ENCODE measurements at places on chromosomes 16 and 17. TPM values are rescaled to one million over a fixed set of nuclear protein-coding genes. Genes with fewer than 3 reads are reported as not detected.

DNA sequence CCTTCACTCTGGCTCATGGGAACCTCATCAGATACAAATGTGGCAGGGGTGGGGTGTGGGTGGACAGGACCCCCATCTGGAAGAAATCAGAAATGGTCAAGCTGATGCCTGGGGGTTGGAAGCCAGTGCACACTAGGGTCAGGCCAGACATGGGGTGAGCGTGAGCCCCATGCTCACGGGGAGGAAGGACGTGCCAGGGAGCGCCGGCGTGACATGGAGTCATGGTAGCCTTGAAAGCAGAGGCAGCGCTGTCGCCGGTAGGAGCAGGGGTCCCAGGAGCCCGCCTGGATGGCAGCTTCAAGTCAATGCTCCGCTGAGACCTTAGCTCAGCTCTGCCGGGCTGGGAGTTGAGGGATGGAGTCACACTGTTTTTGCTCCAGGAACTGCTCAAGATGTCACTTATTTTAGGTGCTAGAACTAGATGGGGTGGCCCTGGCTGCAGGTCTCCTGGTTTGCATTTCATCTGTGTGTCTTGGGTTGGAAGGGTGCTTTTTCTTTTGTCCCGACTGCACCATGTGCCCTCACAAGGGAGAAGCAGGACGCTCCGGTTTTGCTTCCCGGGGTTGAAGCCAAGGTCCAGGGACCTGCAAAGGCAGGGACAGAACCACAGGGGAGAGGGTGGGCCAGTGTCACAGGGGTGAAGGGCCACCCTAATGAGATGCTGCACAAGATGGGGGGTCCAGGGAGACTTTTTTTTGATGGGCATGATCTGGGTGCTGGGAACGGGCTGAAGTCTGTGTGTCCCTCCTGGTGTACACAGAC, 51.4 kb downstream of the USP22 start:
- H3K36me3 ChIP-seq = no peaks in the 10 kb centered on the region
- H3K4me3 ChIP-seq = no peak overlapping the region
- DNase-seq = no peak
- no peaks in the 10 kb centered on the region for H3K4me1 ChIP-seq
- H3K27me3 ChIP-seq = no peaks in the 10 kb centered on the region

- DNase-seq = no peak
- no peaks in the 10 kb centered on the region for H3K27me3 ChIP-seq
- no peak overlapping the region for H3K4me3 ChIP-seq
- no peaks in the 10 kb centered on the region for H3K36me3 ChIP-seq
- H3K4me1 ChIP-seq = no peaks in the 10 kb centered on the region
Measured at GRCh38 chr16:65045961-65046360, 75.9 kb downstream of the CDH11 start.

DNA sequence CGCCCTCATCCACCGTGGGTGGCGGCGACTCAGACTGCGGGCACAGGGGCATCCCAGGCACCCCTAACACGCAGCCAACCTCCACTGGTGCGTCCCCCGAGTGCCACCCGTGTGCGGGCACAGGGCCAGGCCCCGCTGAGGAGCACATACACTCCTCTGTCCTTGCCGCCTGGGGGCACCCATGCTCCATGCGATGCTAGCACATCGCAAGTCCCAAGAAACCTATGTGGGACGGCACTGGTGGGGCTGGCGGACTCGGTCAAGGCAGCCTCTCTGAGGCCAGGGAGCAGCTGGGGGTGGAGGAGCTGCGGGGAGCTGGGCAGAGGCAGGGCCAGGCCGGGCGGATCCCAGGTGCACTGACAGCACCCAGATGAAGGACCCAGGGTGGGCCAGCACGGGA, 4.0 kb downstream of the ZNF598 start:
- H3K4me1 ChIP-seq = peaks cover 45% of the 10 kb centered on the region
- H3K27ac ChIP-seq = no peak overlapping the region
- no peak overlapping the region for H3K4me3 ChIP-seq

DNA sequence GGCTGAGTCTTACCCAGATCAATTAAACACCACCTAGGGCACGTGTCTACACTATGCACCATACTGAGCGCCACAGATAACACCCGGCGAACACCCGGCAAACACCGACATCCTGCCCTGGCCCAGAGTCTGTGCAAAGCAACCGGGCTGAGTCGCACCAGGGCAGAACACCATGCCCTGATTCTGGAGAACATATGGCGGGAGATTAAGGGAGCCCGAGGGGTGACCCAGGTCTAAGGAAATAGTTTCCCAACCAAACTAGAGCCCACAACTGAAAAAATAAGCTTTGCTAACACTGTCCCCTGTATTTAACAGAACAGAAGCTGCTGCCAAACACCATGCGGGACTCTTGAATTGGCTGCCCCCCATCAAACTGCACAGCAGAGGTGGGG, 22.1 kb downstream of the MYO18A start:
- H3K36me3 ChIP-seq = no peaks in the 10 kb centered on the region
- no peak overlapping the region for H3K27ac ChIP-seq
- peaks cover 50% of the 10 kb centered on the region for H3K4me1 ChIP-seq
- DNase-seq = no peak

Gene MTMR4
- 57.9 TPM for total RNA-seq

- no peak overlapping the region for H3K4me3 ChIP-seq
- no peaks in the 10 kb centered on the region for H3K36me3 ChIP-seq
- DNase-seq = peak; percentile 52
- peaks cover 36% of the 10 kb centered on the region for H3K4me1 ChIP-seq
- no peak overlapping the region for H3K27ac ChIP-seq
Measured at GRCh38 chr16:88769617-88770460, 15.2 kb downstream of the PIEZO1 start.

All from activated CD8-positive, alpha-beta memory T cell treated with anti-CD3 and anti-CD28 coated beads, Interleukin-2, amount 10 ng/mL, durations not matched to agents 7 days and 5 days (primary cell).